Smooth muscle cell of the brain vasculature (primary cell): ENCODE measurements at places on chromosomes 4 and X.
A peak's percentile ranks its signal among the peaks of the same experiment; 100 is the strongest.

DNA sequence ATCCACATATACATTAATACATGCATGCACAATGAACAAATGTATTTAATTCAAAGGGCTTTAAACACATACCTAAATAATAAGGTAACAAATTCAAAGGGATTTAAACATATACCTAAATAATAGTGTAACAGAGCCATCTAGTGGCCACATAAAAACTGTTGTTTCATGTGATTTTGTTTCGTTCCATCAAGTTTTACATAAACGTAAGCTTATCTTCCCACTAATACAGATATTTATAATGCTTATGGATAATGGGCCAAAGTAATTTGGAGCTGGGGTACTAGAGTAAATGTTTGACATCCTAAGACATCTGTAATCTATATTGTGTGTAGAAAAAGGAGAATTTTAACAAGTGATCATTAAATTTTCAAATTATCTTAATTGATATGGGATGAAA is 82.3 kb downstream of the PRSS12 start:
- DNase-seq, result no peak

DNA sequence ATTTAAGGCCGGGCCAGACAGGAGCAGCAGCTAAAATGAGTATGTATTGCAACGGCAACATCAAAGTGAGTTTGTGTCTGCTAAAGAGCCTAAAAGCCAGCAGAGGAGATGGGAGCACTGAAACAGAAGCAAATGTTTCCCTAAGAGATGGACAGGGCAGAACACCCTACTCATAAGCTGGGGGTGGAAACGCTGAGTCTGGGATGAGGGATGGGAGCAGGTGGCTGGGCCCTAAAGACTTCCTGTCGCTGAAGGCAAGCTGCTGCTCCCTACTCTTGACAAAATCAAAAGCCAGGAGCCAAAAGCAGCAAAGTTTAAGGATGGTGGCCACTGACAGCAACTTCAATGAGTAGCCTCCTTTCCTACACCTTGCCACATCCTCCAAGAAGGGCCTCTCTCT is 40.6 kb upstream of the NAP1L5 start:
- no peak for DNase-seq

DNA sequence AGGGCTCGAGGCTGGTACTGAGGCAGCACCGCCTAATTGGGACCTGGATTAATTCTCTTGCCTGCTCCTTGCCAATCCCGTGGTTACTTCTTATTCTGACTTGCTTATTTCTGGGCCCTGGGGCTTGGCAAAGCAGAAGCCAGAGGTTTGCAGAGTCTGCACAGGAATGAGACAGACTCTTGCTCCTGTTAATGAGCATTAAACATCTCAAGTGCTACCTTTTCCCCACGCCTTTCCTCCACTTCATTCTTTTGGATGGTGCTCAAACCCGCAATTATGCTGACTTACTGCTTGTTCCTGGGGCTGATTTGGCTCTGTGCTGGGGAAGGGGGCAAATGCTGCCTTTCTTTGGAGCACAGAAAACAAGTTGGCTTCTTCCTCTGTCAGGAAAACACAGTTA is 16.5 kb upstream of the STOX2 start:
- no peak for DNase-seq

- DNase-seq, result no peak
Observed at GRCh38 chrX:21865436-21865835, 9.6 kb downstream of the YY2 start.

DNA sequence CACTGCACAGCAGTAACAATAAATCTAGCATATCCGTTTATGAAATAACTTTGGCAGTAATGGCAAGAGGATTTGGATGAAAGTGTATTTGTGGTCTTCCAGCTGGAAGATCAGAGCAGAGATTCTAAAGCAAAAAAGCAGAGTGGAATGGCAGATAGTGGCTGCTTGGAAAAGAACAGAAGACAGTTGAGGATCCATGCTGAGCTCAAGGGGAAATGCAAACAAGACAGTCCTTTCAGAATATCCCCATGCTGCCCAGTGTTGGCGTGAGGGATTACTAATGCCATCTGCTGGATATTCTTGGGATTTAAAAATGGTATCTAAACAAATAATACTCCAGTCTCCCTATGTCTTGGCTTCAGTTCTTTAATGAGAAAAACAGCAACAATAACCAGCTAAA is 629.1 kb upstream of the ATOH1 start:
- DNase-seq, result peak; percentile 59

GRCh38 chrX:114508756-114509155 is 75.1 kb upstream of the HTR2C start:
- DNase-seq, result no peak

GRCh38 chr4:79687006-79687405 is 279.0 kb upstream of the GK2 start:
- no peak for DNase-seq

- DNase-seq, result no peak
Observed at GRCh38 chrX:40158036-40158706, 60.4 kb upstream of the BCOR start.

- DNase-seq, result no peak
Observed at GRCh38 chr4:150782311-150782710, 200.4 kb downstream of the MAB21L2 start.

DNA sequence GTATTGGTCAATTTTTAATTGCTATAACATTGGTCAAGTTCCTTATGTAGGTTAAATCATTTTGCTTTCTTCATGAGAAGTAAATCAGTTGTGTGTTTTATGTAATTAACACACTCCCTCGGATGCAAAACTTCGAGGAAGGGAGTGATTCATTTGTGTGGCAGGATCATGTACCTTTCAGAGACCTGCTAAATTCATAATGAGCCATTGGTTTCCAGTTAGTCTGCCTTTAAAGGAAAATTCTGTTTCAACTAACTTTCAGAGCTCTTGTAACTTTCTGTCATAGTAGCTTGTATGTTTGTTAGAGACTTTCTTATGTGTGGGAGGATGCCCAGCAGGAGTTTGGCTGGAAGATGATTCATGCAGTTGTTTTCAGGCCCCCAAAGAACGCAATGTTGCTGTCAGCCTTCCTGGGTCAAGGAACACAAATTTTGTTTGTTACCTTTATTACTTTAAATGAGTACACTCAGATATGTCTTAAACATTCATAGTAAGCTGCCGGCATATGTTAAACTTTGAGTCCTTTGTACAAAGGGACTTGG is 72.1 kb downstream of the GPR101 start:
- no peak for DNase-seq

GRCh38 chr4:8920289-8920965 is 48.8 kb upstream of the HMX1 start:
- DNase-seq, result no peak

- DNase-seq, result no peak
Observed at GRCh38 chrX:106564986-106565385, 46.8 kb upstream of the RADX start.

DNA sequence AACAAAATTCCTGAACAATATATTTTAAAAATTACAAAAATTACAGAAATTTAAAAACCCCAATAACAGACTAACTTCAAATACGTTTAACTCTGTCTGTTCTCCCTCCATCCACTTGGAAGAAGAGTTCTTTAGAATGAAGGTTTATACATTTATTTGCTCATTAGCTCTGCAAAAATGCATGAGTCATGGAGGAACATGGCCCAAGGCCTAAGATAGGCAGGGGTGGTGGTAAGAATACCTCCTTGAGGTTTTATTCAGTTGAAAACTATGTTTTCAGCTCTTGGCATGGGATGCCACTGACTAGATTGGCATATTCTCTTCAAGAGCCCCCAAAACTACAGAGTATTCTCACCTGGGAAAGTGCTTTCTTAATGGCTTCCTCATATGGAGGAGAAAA is 8.8 kb upstream of the LRRC66 start:
- DNase-seq, result no peak

DNA sequence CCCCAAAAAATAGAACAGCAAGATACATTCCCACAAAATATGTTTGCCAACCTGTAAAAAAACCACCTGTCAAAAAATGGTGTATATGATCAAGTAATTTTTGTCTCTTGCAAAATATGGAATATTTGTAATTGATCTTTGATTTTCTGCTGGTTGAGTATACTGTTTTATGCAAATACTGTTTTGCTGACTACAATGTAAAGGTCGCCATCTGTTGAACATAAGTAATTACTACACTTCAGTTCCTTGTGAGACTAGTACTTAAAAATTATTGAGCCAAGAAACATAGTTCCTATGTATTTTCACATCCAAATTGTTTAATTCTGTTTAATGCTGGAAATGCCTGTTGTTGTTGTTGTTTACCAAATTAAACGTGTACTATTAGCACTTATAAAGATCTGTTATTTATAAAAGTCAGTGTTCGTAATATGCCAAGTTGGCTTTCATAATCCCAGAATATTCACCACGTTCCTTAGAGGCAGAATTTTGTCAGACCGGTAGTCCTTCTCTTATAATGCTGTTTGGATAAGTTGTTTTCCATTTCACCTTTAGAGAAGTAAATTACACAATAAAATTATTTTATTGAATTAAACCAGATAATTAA is 144.2 kb downstream of the PDLIM5 start:
- peak; percentile 29 for DNase-seq

DNA sequence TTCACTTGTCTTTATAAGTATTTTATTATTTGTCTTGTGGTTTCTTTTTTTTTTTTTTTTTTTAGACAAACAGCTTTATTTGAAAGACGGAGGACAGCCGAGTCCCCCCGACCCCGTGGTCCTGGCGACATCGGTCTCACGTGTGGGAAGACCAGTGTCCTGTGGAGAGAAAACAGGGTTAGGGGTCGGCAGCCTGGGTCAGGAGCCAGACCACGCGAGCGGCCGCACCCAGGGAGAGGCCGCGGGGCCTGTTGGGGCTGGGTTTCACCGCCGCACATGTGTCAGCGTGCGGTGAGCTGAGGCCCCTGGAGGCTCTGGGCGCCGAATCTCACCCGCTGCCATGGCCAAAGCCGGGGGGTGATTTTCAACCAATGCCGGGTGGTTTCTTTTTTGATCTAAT is 17.8 kb upstream of the RAB33B start:
- no peak for DNase-seq

DNA sequence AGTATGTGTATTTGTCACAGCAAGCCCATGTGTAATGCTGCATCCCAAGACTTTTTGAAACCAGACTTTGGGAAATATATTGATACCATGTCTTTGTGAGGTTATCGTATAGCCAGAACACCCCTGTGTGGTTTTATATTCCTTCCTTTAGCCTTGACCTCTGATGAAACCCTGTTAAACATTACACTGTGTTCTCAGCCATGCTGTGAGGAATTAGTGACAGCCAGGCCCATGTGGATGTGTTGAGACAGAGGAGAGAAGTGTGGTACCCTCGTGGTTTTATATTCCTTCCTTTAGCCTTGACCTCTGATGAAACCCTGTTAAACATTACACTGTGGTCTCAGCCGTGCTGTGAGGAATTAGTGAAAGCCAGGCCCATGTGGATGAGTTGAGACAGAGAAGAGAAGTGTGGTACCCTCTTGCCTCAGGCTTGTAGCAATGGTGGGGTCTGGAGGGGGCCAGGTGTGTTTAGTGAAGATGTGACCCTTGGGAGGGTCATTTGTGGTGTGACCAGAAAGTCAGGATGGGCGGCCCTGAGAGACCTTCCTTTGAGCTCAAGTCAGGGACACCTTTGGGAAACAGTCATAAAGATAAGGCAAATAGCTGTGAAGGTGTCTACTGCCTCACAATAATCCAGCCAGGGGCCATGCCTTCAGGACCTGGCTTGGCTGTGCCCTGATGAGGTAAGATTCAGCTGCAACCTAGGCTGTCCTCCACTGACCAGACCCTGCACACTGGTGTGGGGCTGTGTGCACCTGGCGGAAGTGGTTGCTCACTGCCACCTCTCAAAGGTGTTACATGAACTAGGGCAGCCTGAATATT is 110.0 kb downstream of the IRF2 start:
- no peak for DNase-seq

DNA sequence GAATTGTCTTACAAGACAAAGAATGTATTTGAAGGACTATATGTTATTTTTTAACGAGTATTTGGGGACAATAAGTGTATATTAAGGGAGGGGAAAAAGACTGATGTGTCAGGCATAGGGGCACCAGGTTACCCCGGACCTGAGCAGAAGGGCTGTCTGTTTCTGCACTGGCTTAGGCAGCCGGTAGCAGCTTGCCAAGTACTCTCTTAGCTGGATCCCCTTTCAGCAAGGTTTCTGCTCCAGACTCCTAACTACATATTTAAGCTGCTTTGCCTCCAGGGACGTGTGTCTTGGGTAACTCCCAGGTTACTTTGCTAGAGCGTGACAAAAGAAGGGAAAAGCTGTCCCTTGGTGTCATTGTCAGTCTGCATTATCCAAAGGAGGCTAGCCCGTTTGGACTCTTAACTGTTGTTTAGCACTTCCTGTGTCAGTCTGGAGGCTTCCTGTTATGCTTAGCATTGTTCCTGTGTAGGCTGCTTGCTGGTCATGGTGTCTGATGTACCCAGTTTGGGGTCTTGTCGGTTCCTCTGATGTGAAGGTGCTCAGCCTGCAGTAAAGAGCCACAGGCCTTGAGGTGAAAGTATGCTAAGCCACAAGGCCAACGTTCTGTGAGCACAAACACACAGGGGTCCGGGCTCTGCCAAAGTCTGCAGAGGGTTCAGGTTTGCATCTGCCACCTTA is 11.6 kb downstream of the CXCR3 start:
- DNase-seq, result no peak

- DNase-seq, result no peak
Observed at GRCh38 chr4:899556-899906, 32.6 kb downstream of the GAK start.

DNA sequence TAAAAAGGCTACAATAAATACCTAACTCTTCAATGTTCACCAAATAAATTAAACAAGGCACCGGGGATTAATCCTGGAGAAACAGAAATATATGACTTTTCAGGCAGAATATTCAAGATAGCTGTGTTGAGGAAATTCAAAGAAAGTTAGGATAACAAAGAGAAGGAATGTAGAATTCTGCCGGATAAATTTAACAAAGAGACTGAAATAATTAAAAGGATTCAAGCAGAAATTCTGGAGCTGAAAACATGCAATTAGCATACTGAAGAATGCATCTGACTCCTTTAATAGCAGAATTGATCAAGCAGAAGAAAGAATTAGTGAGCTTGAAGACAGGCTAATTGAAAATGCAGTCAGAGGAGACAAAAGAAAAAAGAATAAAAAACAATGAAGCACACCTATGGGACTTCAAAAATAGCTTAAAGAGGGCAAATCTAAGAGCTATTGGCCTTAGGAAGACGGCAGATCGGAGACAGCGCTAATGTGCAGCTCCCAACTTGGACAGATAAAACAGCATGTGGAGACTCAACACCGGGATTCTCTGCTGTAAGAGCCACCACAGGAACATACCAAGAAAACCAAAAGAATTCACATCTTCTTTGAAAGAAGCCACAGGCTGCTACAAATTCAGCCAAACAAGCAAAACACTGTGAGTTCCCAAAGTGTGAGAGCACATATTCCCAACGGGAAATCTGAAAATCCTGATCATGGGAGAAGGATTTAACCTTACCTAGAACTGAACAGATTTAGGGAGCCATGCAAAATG is 1290.9 kb downstream of the PCDH18 start:
- DNase-seq, result peak; percentile 7

- no peak for DNase-seq
Observed at GRCh38 chrX:119003462-119003861, 29.0 kb downstream of the LONRF3 start.

DNA sequence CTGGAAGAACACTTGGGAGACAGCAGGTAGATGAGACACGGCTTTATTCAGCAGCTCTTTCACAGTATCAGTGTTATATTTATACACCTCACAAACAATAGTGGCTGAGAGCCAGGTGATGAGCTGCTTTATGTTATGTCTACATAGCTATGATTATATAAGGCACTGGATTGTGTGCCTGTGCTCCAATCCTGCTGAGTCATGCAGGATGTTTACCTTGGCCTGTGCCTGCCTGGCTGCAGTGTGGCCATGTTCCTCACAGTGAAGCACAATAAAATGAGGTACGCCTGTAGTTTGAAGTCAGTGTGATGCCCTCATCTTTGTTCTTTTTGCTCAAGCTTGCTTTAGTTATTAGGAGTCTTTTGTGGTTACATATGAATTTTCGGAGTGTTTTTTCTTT is 31.3 kb downstream of the CXCL13 start:
- DNase-seq, result peak; percentile 77

GRCh38 chrX:132909643-132910042 is 48.8 kb downstream of the HS6ST2 start:
- DNase-seq, result no peak
